Islet precursor cell (in vitro differentiated cells): ENCODE measurements at places on chromosomes 7 and 10.
A peak's percentile ranks its signal among the peaks of the same experiment; 100 is the strongest.

DNA sequence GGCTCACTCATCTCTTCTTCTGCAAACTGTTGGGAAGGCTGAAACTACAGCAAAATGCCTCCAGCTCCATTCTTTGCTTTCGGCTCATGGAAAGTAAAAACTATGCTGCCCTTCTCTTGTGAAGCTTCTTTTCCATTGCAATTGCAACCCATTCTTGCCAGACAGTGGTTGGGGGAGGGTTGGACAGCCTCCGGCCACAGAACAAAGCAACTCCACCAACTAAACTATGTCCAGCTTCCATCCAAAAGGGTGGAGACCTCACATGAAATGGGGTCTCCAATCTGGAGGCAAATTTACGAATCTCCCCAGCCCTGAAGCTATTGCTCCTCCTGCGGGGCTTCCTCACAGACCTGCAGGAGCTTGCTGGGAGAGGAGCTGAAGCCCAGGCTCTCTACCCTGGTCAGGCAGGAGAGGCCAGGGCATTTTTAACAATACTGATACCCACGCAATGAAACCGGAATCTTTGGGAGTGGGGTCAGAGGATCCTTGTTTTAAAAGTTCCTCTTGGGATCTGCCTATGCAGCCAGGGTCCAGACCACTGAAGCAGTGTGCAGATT, 549 bp downstream of the GPNMB start:
- DNase-seq = no peak

DNA sequence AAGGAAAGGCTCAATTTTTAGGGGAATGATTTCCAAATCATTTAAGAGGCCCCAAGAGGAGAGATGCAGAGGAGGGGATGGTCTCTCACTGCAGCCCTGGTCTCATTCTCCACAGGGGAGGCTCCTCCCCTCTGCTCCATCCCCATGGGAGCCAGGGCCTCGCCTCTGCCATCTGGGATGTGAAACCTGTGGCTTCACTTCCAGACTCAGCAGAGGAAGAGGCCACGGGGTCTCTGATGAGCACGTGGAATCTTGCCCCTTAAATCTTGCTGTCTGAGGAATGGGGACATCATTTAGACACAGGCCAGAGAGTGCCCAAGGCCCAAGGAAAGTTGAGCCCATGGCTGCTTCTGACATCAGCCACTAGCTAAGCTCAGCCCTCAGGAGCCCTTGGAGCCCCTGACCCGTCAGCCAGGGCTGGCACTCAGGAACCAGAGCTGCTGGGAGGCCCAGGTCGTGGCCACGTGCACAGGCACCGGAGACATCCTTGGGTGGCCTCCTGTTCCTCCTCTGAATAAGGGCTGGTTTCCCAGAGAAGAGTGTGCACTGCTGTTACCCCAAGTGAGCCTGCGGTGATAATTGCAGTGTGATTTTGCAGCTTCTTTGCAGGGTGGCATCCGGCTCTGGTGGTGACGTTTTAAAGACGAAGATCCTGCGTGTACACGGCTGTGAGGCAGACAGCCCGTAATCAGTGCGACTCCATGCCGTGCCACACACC, 50.5 kb downstream of the VIPR2 start:
- peak; percentile 39 for DNase-seq

GRCh38 chr10:83252596-83252995, 886.7 kb upstream of the GHITM start:
- no peak for DNase-seq

- DNase-seq = no peak
Measured at GRCh38 chr10:23395017-23395416, 43.9 kb upstream of the OTUD1 start.

GRCh38 chr7:133904776-133905175, 222.4 kb upstream of the LRGUK start:
- DNase-seq = no peak

DNA sequence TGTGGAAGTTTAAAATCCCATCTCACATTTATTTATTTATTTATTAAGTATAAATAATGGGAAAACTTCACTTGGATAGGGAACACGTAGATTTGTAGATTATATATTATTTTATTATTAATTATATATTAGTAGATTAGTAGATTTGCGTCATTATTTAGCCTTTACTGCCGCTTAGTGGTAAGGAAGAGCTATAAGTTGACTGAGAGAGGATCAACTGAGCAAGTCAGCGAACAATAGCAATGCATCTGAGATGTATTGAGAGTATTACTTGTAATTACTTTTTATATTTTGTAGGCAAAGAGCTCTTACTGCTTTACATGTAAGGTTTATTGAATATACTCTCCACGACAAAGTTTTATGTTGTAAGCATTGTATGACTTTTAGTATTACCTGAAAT, 244.5 kb upstream of the ANKRD30A start:
- no peak for DNase-seq
